ENCODE measurements at places on chromosomes 2 and 18.

GRCh38 chr2:219000569-219000960 lies 7.3 kb upstream of the CRYBA2 start:
- DNase-seq, result no peak

DNA sequence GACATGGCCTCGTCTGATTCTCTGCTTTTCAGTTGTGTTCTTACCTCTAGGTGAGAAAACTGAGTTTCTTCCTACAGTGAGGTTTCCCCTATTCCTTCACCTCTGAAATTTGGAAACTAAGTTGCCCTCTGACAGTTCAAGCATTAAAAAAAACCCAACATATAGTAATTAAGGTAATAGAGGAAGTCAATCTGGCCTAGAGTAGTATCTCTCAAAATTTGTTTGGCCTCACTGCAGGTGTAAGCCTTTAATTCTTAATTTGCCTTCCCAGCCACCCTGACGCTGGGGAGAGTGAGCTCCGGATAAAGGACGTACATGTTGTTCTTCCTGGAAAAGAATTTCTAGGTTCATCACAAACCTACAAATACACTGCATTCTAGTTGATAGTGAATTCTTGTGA lies 1.4 kb downstream of the CAD start:
- DNase-seq, result no peak

DNA sequence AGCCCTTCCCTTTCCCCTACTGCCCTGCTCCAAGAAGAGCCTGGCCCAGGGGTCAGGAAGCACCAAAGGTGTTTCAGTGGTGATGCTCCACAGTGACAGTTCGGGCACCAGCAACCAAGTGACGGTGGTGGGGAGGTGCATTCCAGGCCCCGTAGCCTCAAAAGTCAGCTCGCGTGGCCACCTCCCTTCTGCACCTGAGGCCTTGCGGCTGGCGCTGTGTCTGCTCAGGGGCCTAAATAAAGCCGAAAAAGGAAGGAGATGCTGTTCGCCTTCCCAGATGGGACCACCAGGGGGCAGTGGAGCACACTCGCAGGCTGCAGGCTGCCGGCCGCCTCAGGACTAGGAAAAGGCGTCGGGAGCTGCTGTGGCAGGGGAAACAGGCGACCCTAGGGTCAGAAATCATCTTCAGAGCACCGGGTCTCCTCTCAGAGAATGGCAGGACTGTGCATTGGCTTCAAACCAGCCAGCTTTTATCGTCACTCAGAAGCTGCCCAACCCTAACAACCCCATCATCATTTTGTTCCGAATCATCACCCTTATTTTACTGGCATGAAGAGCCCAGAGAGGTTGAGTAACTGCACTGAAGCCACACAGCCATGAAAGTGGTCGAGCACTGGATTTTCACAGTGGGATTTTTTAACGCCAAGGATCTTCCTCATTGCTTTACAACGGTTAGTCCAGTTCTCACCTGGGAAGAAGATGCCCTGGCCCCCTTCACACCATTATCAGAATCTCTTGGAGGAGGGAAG lies 213.0 kb upstream of the CELF4 start:
- DNase-seq, result peak; percentile 59

- DNase-seq, result no peak
Measured at GRCh38 chr18:48133671-48134251, 203.3 kb upstream of the SMAD2 start.

- no peak for DNase-seq
Measured at GRCh38 chr2:176147800-176148496, 3.4 kb upstream of the HOXD4 start.

DNA sequence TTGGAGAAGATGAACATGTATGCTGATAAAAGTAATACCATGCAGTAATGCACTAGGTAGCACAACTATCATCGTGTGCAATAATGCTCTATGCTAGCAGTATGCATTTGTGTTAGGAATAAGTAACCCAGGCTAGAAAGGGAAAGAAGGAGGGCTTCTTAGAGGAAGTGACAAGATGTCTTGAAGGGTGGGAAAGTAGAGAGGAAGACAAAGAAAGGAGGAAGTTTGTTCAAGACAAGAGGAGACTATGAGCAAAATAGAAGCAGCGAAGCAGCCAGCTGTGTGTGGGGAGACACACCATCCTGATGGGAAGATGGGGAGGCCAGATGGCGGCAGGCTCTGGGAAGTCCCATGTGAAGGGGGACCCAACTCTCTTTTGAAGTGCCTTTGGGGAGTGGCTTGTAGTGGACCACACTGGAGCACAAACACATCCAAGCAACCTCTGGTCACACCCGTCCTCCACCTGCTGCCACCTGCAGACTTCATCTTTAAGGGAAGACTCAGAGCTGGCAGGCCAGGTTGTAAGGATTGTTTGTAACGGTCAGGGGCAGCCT lies 39.9 kb upstream of the INHBB start:
- no peak for DNase-seq

GRCh38 chr18:741931-742512 lies 29.6 kb upstream of the ENOSF1 start:
- DNase-seq, result no peak

DNA sequence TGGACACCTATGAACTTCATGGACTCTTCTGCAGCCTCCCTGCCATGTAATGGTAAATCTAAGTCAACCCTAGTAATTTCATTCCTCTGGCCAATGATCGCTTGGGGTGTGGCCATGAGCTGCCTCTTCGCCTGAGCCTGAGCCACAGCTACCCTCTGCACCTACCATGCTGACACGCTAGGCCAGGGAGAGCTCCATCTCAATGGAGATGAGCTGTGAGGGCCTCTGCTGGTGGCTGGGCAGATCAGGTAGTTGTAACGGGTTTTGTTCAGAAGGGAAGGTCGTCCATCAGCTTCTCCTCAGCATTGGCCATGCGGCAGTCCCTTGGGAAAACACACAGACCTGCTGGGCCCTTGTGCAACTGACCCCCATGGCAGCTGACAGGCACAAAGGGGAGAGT lies 24.4 kb downstream of the MPHOSPH10 start:
- no peak for DNase-seq

- no peak for DNase-seq
Measured at GRCh38 chr2:150212722-150213171, 274.7 kb downstream of the RND3 start.

DNA sequence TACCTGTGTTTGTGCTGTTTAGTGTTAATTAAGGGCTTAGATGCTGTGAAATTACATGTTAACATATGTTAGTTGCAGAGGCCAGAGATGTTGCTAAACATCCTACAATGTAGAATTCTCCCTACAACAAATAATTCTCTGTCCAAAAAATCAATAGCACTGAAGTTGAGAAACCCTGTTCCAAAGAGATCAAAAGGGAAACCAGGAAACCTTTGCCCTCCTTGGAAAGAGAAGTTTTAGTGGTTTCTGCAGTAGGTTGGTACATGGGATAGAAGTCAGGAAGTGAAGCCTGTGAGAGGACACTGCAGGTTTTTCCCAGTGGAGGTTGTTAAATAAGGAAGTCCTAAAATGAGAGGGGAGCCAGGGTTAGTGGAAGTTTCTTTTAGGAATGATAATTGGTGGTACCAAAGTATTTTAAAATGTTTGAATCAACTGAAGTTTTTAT lies 6.3 kb upstream of the RMDN2 start:
- no peak for DNase-seq

DNA sequence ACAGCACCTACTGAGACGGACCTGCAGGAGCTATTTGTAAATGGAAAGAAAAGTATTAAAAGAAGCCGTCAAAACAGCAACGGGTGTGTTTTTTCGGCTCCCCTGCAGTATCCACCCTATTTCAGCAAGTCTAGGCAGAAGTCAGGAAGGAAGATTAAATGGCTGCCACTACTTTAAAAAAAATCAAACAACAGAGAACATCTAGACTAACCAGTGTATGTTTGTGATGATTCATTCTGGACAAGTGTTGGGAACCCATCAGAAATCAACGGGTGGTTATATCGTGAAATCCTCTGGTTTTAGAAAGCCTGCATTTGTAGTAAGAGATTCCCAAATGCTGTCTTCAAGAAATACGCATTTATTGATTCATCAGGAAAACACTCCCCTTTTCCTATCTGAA lies 9.0 kb downstream of the PMAIP1 start:
- no peak for DNase-seq

- DNase-seq, result no peak
Measured at GRCh38 chr2:96626553-96626942, 11.6 kb downstream of the KANSL3 start.

DNA sequence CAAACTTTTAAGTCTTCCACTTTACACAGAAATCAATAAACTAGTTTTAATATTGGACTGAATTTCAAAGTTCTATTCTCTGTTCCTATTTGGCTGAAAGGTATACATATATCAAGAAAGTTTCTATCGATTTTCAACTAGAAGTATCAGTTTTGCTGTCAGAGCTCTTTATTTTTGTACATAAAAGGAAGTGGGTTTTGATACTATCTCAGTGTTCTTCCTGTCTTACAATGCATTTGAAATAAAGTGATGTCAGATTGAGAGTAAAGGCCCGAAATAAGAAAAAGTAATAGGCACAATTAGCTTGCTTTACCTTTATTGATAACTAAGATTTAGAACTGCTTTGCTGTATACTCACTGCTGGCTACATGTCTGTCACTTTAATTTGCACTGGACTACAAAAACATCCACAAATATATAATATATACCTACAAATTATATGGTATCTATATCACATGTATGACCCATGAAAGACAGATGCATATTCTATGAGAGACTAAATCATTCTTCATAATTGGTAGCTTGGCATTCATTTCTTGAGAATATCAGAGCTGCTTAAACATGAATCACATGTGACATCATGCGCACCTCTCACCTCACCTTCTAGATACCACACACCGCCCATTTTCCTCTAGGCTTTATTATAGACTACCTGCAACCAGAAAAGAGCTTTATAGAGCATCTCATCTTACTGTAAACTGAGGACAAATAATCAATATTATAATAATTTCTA lies 83.6 kb downstream of the ASXL2 start:
- no peak for DNase-seq

DNA sequence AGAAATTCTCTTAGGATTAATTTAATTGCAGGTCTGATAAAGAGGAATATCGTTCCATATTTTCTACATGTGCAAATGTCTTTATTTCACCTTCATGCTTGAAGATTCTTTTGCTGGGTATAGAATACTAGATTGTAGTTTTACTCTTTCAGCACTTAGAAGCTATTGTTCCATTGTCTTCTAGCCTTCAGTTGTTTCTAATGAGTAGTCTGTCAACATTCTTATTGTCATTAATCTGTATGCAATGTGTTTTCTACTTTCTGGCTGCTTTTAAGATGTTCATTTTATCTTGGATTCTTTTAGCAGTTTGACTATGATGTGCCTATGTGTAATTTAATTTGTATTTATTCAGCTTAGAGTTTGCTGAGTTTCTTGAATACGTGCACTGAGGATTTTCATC lies 64.3 kb upstream of the ZNF385B start:
- DNase-seq, result no peak

Measured in mesothelial cell of epicardium (in vitro differentiated cells).